ENCODE measurements at places on chromosomes 3 and 15. TPM values are rescaled to one million over a fixed set of nuclear protein-coding genes. Genes with fewer than 3 reads are reported as not detected.

GRCh38 chr15:78216276-78217104 is 17.9 kb downstream of the ACSBG1 start:
- DNase-seq = no peak

DNA sequence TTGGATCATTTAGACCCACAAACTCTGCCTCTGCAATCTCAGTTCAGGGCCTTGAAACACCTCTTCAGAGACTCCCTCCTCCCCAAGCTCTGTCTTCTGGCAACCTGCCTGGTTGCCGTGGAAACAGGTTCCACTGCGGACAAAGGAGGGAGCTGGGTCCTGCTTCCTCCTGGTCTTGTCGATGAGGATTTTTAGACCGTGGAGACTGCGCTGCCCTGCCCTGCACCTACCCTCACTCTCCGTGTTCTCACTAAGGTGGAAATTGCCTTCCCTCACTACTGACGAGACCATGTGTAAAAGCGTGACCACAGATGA is at the start of gene RTP1:
TSS of gene RTP1 (plus strand) at position 152 of the 315 bp plus-strand sequence. CDS start at position 182, 30 bp downstream.
- DNase-seq = no peak

DNA sequence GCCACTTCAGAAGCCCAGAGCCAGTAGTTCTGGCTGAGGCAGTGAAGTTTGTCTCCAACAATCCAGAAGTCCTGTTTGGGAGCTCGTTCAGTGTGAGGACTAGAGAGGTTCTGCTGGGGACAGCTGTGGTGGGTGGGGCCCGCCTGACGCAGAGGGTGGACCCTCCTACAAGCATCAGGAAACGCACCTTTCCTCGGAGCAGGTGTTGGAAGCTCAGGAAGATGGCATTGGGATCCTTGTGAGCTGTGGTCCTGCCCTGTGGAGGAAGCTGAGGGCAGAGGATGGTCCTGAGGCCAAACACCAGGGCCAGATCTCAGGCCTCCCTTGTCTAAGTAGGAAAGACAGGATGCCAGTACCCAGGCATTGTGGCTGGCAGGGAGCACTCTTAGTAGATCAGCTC is 5.1 kb downstream of the THPO start:
- DNase-seq = no peak

- DNase-seq = peak; percentile 79
Measured at GRCh38 chr3:16494814-16495431, 18.6 kb downstream of the RFTN1 start.

Gene SPATA12
- total RNA-seq = not detected

DNA sequence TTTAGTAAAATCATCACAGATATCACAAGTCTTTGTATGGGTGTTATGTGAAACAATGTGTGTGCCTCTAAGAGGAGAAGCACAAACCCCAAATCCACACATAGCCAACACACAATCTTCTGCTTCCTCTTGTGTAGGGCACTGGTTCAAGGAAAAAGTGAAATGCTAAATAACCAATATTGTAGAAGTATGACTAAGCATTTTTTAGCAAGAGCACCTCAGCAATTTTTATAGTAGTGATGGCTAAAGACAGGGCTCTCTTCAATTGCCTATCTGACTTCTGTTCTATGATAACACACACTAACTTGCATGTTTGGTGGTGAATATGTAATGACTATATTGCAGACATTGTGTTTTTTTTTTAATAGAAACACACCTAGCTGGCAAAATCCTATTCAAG is 997.9 kb upstream of the ALCAM start:
- DNase-seq = no peak

Gene ZIC1
- not detected for total RNA-seq

DNA sequence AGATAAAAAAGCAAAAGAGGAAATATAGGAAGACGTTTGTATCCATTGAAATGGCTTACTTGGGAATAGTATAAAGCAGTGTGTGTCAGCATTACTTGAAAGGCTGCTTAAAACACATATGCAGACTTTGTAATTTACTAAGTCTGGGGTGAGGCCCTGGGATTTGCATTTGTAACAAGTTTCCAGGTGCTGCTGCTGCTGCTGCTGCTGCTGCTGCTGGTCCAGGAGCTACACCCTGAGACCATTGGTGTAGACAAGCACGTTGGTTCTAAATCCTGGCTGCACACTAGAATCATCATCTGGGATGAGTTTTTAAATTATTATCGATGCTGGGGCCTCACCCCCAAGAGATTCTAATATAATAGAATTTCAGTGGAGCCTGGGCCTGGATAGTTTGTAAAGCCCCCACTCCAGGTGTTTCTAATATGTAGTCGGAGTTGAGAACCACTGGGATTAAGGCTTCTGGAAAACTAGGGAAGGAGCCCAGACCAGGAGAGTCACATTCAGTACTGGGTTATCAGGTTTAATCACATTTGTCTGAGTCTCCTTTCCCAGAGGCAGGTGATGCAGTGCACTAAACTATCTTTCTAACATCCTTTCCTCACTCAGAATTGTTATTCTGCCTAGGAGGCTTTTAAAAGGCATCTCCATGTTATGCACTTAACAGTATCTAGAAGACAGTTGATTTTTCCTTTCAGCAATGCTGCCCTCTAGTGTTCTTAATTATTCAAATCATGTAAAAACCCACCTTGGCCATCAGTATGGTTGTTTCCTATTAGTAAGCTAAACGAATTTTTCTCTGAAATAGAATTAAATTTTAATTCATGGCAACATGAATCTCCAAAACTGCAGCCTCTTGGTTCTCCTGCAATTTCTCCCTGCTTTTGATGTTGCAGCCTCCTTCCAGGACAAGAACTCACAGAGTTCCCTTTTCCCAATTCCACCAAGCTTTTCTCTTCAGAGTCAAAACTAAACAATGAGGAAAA is 45.4 kb downstream of the SSR3 start:
- DNase-seq = peak; percentile 74

- peak; percentile 5 for DNase-seq
Measured at GRCh38 chr3:2898591-2899353, 211.4 kb downstream of the IL5RA start.

DNA sequence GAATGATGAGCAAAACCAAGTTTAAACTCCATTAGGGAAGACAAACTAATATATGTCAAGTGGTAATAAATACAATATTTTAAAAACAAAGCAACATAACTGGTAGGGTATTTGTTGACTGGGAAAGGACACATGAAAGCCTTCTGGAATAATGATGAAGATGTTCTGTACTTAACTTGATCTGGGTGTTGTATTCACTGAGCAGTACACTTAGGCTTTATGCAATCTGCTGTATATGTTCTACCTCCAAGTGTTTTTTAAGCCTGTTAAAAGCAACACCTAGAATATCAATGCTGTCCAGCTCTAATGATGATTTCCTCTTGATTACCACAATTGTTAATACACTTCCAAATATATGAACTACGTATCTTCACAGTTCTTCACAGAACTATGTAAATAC is 46.6 kb downstream of the GSK3B start:
- DNase-seq = no peak

GRCh38 chr3:123636431-123636841 is 51.6 kb upstream of the HACD2 start:
- DNase-seq = peak; percentile 63
